ENCODE measurements at places on chromosomes 4 and X.

GRCh38 chr4:101794806-101795205 lies 4.3 kb downstream of the BANK1 start:
- DNase-seq: no peak

- DNase-seq: no peak
Measured at GRCh38 chrX:39519566-39520301, 578.0 kb downstream of the BCOR start.

GRCh38 chrX:17500145-17500579 lies 125.2 kb downstream of the NHS start:
- DNase-seq: no peak

DNA sequence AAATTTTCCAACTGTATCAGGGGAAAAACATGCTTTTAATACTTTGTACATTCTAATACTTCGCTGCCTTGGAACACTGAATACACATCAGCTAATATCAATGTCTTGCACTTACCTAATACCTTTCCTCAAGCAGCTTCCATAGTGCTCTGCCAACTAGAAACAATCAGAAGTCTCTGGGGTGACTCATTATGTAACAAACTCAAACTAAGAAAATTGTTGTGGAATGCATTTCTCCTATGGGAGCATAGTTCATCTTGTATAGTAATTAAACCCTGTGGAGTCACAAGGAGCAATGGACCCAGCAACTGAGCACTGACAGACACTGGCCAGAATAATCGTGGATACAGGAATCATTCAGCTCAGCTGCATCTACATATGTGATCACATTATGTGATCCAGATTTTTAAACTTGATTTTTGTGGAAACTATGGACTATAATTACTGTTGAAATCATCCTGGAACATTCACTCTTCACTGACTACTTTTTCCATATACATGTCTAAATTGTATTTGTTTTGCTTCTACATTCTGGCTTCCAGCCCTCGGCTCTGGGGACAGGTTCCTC lies 496.9 kb downstream of the TMA16 start:
- no peak for DNase-seq

DNA sequence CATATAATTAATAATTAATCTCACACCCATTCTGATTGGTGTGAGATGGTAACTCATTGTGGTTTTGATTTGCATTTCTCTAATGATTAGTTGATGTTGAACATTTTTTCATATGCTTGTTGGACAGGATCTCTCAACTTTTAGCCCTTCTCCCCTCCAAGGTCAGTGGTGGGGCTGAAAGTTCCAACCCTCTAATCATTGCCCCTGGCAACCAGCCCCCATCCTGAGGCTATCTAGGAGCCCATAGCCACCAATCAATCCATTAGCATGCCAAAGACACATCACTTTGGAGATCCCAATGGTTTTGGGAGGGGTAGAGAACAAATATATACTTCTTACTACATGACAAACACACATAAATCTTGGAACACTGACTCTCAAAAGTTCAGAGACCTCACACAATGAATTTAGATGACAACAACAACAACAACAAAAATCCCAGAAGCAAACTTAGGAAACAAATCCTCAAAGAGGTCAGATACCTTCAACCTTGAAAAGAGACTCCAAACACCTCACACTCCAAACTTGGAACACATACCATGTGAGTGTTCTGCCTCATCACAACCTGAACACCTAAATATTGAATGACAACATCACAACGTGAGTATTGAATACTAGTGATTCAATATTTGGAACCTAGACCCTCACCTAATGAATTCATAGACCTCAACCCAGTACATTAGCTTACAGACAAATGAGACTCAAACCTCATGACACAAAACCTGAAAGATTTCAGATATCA lies 19.0 kb upstream of the PAGE4 start:
- no peak for DNase-seq

DNA sequence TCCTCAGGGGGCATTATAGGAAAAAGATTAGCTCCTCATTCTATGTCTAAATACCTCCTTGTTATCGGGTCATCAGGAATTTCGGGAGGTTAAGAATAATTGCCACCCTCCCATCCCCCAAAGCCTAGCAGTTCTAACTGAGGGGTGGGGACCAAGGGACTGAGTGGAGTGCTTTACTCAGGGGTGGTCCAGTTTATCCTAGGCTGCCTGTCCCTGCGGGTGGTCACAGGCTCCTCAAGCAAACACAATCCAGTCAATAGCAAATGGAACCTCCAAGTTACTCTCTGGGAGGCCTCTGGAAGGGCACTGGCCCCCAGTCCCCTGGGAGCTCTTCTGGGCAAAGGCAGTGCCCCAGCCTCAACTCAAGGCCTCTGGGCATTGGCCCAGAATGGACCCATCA lies 6.7 kb downstream of the ELF4 start:
- no peak for DNase-seq

DNA sequence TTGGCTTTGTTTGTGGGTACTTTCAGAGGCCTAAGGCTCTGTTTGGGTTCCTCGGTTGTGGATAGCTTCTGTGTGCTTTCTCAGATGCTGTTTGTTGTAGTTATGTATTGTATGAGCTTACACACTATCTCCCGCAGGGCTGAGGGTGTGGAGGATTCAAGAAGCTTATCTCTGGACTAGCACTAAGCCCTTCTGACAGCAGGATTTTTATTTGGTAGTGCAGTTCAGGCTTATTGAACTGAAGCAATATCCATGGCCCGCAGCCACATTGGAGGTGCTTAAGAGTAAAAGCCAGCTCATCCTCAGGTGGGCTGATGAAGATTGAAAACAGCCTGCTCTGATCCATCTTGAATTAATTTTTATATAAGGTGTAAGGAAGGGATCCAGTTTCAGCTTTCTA lies 128.2 kb downstream of the RASGEF1B start:
- DNase-seq: no peak

DNA sequence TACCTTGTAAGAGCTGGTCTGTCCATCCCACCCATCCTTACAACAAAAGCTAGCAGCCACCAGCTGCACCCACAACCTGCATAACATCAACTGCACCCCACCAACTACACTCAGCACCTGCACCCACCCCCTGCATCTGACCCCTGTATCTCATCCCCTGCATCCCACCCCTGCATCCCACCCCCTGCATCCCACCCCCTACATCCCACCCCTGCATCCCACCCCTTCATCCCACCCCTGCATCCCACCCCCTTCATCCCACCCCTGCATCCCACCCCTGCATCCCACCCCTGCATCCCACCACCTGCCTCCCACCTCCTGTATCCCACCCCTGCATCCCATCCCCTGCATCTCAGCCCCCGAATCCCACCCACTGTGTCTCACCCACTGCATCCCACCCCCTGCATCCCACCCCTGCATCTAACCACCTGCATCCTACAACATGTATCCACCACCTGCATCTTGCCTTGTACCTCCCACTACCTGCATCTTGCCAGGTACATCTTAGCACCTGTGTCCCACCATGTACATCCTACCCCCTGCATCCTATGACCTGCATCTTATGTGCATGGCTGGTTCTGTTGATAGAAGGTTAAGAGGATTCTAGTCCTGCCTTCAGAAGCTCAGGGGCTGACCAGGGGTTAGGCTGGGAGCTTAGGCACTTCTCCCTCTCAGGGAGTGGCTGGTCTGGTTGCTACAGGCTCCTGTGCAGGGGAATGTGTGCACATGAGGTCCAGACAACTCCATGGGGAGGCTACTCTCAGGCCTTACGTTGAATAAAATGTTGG lies 9.4 kb downstream of the TMEM271 start:
- DNase-seq: no peak

DNA sequence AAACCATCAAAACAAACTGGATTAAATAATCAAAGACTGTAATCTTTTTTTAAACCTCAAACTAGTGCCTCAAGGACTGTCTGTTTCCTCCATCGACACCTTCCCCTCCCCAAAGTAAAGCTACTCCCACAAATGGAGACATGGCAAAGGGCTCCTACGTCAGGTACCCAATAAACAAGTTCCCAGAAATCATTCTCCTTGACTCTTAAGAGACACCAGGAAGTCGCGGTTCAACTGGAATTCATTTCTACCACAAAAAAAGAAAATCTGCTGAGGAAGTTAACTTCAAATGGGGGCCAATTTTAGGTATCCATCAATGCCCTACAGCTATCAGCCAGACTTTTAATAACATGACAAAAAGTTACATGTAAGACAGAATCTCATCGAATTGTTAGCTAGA lies 2.5 kb downstream of the RPS4X start:
- DNase-seq: no peak

- DNase-seq: no peak
Measured at GRCh38 chr4:9931146-9931545, 90.2 kb downstream of the SLC2A9 start.
